ENCODE measurements at places on chromosomes 2 and 18.

DNA sequence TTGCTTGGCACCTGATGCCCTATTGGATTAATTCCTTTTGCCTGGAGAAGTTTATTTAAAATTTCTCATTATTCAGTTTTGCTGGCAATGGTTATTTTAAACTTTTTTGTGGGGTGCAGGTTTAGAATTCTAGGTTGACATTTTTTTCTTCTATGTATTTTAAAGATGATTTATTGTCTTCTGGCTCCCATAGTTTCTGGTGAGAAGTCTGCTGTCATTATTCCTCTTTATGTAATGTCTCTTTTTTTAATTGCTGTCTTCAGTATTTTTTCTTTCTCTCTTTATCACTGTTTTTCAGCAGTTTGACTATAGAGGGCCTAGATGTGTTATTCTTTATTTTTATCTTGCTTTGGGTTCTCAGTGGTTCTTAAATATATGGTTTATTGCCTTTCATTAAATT lies 182.2 kb upstream of the STON1 start:
- ATAC-seq: no peak

DNA sequence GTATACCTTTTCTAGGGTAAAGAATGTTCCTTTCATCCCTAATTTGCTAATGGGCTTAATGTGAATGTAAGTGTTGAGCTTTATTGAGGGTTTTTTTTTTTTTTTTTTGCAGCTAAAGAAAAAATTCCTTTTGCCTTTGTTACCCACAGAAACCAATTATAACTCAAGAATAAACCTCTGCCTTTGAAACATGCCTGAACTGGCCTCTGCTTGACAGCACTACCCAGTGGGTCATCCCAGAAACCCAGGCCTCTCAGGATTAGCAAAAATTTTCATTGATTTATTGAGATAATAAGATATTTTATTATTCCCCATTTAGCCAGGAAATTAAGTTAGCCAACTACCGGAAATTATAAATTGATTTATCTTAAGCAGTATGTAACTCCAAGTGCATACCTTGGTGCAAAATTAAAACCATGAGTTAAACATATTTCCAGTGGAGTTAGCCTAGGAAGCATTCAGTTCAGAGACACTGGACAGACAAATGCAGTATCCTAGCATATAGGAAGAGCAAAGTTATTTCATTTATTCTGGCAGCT lies 67.0 kb upstream of the RASGRP3 start:
- ATAC-seq: no peak

DNA sequence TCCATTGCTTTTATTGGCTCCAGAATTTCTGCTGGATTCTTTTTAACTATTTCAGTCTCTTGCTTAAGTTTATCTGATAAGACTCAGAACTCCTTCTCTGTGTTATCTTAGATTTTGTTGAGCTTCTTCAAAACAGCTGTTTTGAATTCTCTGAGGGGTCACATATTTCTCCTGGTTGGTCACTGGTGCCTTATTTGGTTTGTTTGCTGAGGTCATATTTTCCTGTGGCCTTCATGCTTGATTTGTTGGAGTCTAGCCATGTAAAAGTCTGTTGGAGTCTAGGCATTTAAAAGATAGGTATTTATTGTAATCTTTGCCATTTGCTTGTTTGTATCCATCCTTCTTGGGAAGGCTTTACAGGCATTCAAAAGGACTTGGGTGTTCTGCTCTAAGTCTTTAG lies 398.7 kb downstream of the DSEL start:
- no peak for ATAC-seq

DNA sequence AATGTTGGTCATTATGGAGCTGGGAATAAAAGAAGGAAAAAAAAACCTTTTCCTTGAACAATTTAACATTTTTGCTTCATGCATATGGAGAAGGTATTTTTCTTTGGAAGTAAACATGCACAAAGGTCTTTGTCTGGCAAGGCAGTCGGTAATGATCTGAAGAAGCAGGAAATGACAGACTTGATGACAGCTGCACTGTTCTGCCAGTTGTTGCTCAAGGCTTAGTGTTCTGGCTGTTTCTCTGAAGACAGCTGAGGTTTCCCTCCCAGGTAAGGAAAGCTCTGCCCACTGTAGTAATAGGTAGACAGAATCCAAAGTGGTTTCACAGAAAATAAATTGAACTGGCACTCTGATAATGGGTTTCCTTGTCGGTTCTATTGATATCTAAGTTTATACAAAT lies 308.4 kb upstream of the GCFC2 start:
- ATAC-seq: no peak

- no peak for ATAC-seq
These were observed 199.1 kb upstream of the POU3F3 start for GRCh38 chr2:104654811-104655210.

DNA sequence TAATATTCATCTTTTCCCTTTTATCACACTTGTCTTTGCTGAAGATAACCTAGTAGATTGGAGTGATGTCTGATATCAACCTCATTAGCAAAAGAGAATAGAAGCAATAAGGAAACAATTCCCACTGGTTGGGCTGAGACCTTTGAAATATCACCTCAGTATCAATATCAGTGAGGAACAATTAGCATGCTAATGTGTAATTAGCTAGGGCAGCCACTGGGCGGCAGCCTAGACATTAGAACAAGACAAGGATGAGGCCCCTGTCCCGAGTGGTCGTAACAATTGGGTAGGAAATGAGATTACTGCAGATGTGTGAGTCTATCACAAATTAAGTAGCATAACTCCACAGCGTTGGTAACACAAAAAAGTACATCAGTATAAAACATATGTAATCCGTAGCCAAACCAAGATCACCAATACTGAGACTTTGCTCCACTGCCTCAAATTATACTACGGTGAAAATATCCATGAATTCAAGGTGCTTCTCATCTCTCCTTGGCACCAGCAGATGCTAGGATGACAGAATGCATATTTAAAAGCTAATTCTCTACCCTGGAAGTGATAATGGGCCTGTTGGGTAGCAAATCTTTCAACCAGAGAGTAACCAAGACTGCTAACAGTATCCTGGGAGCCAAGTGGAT lies 99.1 kb downstream of the ALPK2 start:
- peak; percentile 30 for ATAC-seq

GRCh38 chr2:226118471-226119429 lies 680.9 kb downstream of the IRS1 start:
- ATAC-seq: no peak

DNA sequence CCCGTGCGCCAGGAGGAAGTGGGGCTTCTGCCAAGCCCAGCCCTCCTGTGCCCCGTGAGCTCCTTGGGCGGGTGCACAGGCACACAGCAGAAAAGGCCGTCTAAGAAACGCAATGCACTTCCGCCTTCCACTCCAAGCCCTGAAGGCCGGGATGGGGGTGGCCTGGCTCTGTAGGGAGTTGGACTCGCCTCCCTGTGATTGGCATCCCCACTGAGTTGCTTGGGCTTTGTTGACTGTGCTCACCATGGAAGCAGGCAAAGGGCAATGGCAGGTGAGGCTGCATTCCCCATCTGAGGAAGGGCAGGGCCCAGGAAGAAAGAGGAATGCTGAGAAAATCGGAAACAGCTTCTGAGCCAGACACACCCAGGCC lies 66.8 kb downstream of the CRACDL start:
- ATAC-seq: no peak

DNA sequence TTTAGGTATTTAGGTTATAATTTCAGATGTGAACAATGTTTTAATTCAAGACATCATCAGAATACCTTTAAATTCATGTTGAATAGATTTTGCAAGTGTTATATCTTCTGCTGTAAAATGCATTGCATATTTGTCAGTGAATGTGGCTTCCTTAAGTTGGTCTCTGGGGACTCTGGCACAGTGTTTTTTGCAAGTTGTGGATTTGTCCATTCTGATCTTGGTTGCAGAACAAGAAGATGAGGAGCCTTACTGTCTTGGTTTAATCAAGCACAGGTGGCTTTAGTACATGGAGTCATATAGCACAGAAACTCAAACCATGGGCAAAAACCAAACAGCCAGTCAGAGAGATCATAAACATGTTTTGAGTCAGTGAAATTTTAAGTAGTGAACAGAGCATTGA lies 135.7 kb downstream of the ARHGAP28 start:
- no peak for ATAC-seq

GRCh38 chr2:112706170-112706664 lies 14.6 kb upstream of the NT5DC4 start:
- peak; percentile 97 for ATAC-seq

- ATAC-seq: no peak
These were observed 17.5 kb upstream of the MAP3K20 start for GRCh38 chr2:173058097-173058496.

DNA sequence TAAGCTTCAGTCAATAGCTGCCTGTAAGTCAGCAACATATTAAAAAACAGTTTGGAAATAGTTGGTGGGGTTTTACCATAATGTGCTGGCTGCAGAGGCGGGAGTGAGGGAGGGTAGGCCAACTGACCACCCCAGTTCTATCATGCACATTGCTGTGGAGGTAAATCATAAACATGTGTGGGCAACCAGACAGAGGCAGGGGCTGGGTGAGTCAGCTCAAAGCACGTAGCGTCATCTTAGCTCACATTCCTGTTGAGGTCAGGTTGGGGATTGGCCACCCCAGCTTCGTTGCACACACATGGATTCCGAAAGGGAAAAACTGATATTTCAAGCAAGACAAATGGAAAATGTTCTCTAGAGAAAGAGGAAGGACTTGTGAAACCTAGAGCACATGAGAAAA lies 19.5 kb downstream of the GPR45 start:
- ATAC-seq: no peak

GRCh38 chr18:44943311-44943881 lies 262.7 kb downstream of the SETBP1 start:
- no peak for ATAC-seq

GRCh38 chr2:98484121-98484557 lies 39.5 kb downstream of the INPP4A start:
- ATAC-seq: no peak

GRCh38 chr18:79585395-79586370 lies 93.9 kb upstream of the CTDP1 start:
- ATAC-seq: no peak

DNA sequence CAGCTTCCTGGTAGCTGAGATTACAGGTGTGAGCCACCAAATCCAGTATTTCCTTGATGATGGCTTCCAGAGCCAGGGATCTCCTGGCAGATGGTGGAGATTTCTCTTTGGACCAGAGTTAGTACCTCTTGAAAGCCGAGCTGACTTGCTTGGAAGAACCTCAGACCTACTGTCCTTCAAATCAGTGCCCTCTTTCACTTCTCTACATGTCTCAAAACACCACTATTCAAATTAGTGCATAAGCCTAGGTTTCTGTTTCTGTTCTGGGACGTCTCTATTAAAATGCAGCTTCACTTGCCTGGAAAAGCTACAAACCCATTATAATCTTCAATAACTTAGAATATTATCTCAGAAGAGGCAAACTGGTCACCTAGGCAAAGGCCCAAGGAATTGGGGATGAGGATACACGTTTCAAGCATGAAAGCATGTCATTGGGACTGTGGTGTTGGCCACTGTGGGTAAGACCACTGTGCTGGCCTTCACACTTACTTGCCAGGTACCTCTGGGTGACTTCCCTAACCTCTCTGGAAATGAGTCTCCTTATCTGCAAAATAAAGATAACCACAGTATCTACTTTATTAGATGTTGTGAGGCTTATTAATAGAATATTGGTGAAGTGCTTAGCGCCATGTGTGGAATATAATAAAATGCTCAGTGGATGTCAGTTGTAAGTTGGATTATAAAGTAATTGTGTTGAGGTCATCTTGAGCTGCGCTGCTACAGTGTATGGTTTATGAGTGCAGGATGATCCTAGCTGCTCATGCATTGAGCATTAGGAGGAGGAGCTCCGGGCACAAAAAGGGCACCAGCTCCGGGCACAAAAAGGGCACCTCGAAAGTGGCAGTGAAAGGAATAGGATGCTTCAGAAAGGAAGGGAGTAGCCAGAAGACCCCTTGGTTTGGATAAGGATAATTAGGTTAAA lies 84.5 kb downstream of the DOCK10 start:
- ATAC-seq: peak; percentile 83

DNA sequence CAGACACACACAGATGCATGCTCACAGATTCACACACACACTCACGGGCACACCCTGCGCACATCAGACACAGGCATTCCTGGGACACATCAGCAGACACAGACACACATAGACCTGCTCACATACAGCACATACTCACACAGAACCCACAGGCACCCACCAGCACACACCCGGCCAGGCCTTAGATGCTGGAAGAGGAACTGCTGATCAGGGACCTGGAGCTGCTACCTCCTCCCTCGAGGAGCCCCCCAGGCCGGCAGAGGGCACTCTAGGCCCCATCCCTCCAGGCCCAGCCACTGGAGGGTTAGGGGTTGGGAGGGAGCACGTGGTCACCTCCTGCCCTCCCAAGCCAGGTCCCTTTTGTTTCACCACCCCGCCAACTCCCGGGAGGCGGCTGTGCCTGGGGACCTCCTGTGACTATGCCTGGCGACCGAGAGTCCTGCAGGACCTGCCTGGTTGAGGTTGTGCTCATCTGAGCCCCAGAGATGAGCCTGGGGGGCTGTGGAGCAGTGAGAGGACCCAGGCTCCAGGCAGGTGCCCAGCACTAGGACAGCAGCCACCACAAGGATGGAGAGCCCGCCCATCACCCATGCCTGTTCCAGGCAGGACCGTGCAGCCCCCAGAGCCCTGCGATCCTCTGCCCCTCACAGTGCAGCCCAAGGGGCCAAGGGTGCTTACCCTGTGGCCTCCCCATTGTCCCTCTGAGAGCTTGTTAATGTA lies 21.0 kb upstream of the PTMA start:
- peak; percentile 94 for ATAC-seq

DNA sequence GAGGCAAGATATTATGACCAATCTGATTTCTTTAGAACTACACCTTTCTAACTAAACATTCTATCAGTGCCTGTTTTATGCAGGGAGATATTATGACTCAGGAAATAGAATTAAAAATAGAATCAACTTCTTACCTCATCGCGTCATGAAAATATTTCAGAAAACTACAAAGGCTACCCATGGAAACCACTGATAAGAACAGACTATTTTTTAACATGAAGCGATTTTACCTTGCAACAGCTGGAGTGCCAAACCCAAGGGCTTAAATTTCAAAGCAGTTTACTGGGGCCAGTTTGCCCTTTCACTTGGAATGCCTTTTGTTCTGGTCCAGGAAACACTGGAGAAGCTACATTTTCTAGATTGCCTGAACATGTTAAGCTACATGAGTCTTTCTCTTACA lies 304.8 kb upstream of the CCDC68 start:
- ATAC-seq: no peak

DNA sequence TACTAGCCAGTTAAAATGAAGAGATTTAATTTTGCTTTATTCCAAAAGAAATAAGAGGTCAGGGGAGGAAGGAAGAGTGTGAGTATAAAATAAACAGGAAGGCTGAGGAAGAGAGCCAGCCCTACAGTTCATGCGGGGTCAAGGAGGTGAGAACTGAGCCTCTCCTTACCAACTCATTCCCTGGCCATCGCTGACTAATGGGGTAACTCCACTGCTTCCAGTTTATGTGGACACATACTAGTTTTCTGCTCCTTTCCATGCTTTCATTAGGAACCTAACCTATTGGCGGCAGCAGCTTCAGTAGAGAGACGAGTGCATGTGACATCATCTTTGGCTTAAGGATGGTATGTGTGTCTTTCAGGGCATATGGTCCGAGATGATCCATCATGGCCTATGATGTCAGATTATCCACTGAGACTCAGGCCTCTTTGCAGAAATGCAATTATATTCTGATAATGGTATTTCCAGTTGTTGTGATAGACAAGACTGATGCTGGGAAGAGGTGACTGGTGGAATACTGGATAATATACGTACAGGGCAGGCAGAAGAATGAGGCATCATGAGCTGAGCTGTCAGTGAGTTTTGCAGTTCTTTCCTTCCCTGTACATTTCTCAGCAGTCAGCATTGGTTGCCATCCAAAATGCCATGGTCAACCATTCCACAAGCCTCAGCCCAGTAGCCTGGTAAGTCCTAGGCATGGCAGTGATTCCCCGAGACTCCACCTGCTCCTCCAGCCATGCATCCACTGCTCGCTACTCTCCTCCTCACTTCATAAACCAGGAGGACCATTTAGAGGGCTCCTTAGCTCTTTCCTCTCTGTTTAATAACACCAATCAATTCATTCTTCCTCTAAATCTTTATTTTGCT lies 184.6 kb upstream of the OSR1 start:
- no peak for ATAC-seq
